ENCODE measurements at places on chromosomes 16 and 17.

GRCh38 chr17:5364156-5364555, 55.3 kb downstream of the NUP88 start:
- no peak for DNase-seq

- no peak for DNase-seq
Measured at GRCh38 chr17:45819632-45820031, 25.0 kb upstream of the SPPL2C start.

DNA sequence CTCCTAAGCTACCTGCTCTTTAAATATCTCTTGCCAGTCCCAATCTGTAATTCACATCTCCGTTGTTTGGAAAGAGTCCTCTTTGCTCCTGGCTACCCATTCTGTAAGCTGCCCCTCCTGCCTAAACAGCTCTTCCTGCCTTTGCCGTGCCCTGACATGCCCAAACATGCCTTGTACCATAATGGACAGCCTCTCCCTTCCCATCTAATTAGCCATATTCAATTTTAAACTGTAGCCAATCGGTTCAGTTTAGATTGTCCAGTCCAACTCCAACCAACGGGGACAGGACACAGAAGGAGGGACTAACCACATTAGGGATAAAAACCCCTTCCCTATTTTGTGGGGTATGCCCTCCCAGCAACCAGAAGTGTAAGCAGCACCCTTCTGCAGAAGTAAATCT, 30.6 kb upstream of the CLEC3A start:
- DNase-seq: no peak

GRCh38 chr17:66542129-66542966, 239.9 kb downstream of the PRKCA start:
- no peak for DNase-seq

GRCh38 chr17:64146418-64147109, 16.6 kb upstream of the ERN1 start:
- peak; percentile 78 for DNase-seq

GRCh38 chr17:36731811-36732210, 130.4 kb downstream of the MRM1 start:
- no peak for DNase-seq

DNA sequence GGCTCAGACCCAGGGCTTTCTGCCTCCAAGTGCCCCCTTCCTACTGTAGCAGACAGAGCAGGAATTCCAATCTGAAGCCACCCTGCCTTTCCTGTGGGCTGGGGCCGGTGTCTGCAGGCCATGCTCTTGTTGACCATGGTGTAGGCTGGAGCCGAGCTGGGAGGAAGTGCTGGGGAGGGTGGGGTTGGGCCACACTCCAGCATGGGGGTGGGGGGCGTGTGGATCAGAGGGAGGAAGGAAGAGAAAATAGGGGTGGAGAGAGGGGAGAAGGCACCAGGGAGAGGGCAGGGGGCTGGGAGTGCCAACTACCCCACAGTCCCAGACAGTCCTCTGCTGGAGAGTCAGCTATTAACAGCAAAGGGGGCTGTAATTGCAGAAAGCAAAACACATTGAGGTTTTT, 54.3 kb upstream of the JPH3 start:
- no peak for DNase-seq

DNA sequence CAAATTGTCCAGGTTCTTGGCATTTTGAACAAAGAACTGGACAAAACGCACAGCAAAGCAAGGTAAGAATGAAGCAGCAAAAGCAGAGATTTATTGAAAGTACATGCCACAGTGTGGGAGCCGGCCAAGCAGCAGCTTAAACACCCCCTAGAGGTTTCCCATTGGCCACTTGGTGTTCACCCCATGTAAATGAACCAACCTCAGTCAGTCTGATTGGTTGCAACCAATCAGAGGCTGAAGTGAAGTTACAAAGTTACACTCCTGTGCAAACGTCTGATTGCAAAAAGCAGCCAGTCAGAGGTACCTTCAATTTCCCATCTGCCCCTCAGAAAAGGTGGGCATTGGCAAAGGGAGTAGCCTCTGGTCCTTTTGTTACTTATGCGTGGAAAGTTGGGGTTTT, 8.8 kb upstream of the ZNF263 start:
- no peak for DNase-seq

All from left cardiac atrium (tissue), 4 donors.